ENCODE measurements at places on chromosomes 12 and 14. TPM values are rescaled to one million over a fixed set of nuclear protein-coding genes. Genes with fewer than 3 reads are reported as not detected.

Gene C12orf56
- 0.03 TPM for polyA plus RNA-seq

Gene PPP4R4
- 2.3 TPM for polyA plus RNA-seq

Gene LPAR5
- 1.2 TPM for polyA plus RNA-seq

Gene SLC6A15
- 0.02 TPM for polyA plus RNA-seq

All from lung (tissue), 17 donors.